ENCODE measurements at places on chromosomes 16 and 17. TPM values are rescaled to one million over a fixed set of nuclear protein-coding genes. Genes with fewer than 3 reads are reported as not detected.

WNT9B gene
- not detected for polyA plus RNA-seq

SPATA32 gene
- polyA plus RNA-seq, result not detected

KIF2B gene
- not detected for polyA plus RNA-seq

PRR15L gene
- polyA plus RNA-seq, result not detected

MYCBPAP gene
- 2.5 TPM for polyA plus RNA-seq

ENKD1 gene
- polyA plus RNA-seq, result 23.8 TPM

TMEM238L gene
- not detected for polyA plus RNA-seq

DNA sequence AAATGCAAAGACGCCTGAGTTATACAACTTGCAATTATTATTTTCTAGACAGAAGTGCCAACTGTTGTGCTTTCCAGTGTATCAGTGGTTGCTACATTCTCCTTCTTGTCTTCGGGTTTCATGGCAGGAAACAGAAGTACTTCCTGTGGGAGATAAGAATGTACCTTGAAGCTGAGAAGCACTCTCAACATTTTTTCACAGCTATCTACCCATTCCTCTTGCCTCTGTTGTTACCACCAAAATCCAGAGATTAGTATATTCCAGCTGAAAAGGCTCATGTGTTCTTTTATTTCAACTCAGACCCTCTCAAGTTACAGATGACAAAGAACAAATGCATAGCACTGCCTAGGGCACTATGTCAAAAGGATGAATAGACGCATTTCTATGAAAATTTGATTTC lies 4.8 kb upstream of the ADAT1 start:
- peaks cover 35% of the 10 kb centered on the region for H3K36me3 ChIP-seq
- peak; percentile 85 for DNase-seq
- peak overlapping the region; percentile 66 for H3K27ac ChIP-seq
- no peaks in the 10 kb centered on the region for H3K4me1 ChIP-seq
- no peak overlapping the region for H3K4me3 ChIP-seq

GRCh38 chr17:15412606-15413005 lies 54.8 kb downstream of the CDRT4 start:
- H3K36me3 ChIP-seq, result no peaks in the 10 kb centered on the region
- no peak for DNase-seq
- H3K4me3 ChIP-seq, result no peak overlapping the region
- H3K27ac ChIP-seq, result no peak overlapping the region

- H3K4me1 ChIP-seq, result no peaks in the 10 kb centered on the region
- no peak for DNase-seq
- no peak overlapping the region for H3K27ac ChIP-seq
- H3K27me3 ChIP-seq, result peaks cover 22% of the 10 kb centered on the region
- no peak overlapping the region for H3K4me3 ChIP-seq
These were observed 6.2 kb downstream of the C1QL1 start for GRCh38 chr17:44961921-44962350.

DNA sequence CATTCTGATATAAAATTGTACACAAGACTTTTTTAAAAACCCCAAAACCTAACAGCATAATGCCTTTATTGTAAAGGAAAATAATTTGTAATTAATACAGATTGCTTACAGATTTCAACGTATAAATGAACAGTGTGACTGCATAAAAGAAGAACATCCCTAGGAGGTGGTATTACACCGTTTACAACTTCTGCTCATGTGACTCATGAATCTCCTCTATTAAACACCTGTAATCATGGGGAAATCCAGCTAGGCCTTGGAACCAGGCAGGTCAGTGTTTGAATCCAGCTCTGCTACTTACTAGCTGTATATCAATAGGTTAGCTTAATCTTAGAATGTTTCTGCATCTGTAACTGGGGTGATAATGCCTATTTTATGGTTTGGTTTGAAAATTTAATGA lies 15.2 kb downstream of the RABEP1 start:
- H3K27ac ChIP-seq, result no peak overlapping the region
- no peak overlapping the region for H3K4me3 ChIP-seq
- peaks cover 3% of the 10 kb centered on the region for H3K36me3 ChIP-seq

DNA sequence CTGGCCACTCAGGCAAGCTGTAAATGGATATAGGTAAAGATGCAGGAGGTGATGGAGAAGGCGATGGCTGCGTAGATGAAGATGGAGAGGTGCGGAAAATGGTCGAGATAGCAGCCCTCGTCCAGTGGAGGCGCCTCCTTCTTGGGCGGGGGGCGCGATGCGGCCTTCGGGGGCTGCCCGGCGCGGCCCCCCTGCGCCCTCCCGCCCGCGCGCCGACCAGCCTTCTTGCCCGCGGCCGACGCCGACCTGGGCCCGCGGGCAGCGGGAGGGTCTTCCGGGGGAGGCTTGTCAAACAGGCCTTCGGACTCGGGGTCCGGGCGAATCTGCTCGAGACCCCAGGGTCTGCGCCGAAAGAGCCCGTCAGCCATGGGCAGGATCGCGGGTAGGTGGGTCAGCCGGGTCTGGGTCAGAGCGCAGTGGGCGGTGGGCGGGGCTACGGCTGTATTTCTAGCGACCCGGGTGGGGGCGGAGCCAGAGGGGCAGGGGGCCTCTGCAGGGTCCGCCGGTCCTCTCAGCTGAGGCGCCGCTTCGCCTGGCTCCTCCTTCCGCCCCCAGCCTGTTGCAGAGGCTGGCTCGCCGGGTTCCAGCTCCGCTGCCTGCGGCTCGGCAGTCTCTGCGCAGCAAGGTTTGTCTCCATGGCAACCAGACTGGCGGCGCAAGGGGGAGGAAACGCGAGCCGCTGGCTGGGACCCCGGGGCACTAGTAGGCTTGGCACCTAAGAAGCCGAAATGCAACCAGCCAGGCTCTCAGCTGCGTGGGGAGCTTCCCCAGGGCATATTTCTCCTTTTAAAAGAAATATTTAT lies 14.4 kb downstream of the MIS12 start:
- no peaks in the 10 kb centered on the region for H3K4me1 ChIP-seq
- H3K27me3 ChIP-seq, result peaks cover 22% of the 10 kb centered on the region
- peak overlapping the region; percentile 53 for H3K4me3 ChIP-seq
- peak; percentile 98 for DNase-seq

DNA sequence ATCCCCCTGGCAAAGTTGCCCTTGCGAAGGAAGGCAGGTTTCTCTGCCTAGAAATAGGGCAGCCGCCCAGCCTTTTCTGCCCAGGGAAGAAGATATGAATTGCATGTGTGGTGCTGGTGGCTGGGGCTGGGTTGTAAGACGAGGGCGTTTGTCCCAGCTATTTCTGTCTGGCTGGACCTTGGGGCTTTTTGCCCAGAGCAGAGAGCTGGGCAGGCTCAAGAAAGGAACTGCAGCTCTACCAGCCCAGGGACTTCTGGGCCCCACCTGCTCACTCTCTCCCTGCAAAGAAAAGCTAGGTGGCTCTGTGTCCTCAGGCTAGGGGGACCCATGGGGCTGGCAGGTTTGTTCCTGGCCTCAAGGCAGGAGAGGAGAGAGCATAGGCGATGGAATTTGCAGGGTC lies 586 bp downstream of the CACNG1 start:
- H3K27ac ChIP-seq, result no peak overlapping the region
- H3K27me3 ChIP-seq, result no peaks in the 10 kb centered on the region
- no peaks in the 10 kb centered on the region for H3K36me3 ChIP-seq
- H3K4me1 ChIP-seq, result no peaks in the 10 kb centered on the region

DNA sequence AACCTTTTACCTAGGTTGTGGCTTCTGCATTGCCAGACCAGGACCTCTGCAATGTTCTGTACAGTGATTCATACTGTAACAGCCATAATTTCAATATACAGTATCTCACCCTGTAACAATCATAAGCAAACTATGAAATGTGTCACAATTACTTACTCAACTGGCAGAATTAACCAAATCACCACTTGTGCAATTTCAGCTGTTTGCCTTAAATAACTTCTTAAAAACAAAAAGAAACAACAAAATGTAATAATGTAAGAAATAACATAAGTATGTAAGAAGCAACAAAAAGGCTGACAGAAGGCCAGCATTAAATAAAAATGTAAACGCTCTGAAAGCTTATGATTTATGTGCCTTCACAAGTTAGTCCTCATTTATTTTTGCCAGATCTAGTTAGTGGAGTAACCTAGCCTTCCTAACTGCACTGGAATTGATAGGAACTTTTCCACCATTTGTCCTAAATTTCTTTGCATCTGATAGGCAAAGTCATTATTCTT lies 96.9 kb downstream of the SKAP1 start:
- H3K36me3 ChIP-seq, result no peaks in the 10 kb centered on the region
- no peak overlapping the region for H3K4me3 ChIP-seq
- H3K27ac ChIP-seq, result no peak overlapping the region
- no peaks in the 10 kb centered on the region for H3K4me1 ChIP-seq

DNA sequence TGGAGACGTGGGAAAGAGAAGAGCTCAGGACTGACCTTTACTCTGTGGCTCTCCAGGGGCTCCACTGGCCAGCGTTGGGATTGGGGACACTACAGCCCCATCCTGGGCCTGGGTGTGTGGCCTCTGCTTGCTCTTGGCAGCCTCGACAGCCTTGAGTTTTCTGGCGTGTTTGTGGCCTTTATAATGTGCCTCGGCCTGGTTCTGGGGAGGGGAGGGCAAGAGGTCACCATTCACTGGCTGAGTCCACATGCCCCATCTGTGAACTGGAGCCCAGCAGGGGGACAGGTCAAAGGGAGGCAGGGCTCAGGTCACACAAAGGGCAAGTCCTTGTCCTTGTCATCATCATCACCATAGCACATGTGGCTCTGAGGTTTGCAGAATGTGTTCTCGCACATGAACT lies 11.7 kb downstream of the NKIRAS2 start:
- peaks cover 13% of the 10 kb centered on the region for H3K4me1 ChIP-seq
- DNase-seq, result no peak
- no peak overlapping the region for H3K4me3 ChIP-seq
- no peak overlapping the region for H3K27ac ChIP-seq
- no peaks in the 10 kb centered on the region for H3K27me3 ChIP-seq
- no peaks in the 10 kb centered on the region for H3K36me3 ChIP-seq

GRCh38 chr17:37116671-37117185 lies 168.0 kb downstream of the AATF start:
- no peak for DNase-seq
- no peak overlapping the region for H3K27ac ChIP-seq
- H3K36me3 ChIP-seq, result peaks cover 13% of the 10 kb centered on the region
- H3K4me3 ChIP-seq, result no peak overlapping the region

GRCh38 chr16:76748461-76749348 lies 442.3 kb upstream of the MON1B start:
- H3K4me1 ChIP-seq, result no peaks in the 10 kb centered on the region
- H3K36me3 ChIP-seq, result no peaks in the 10 kb centered on the region
- H3K27me3 ChIP-seq, result no peaks in the 10 kb centered on the region
- no peak overlapping the region for H3K4me3 ChIP-seq
- DNase-seq, result no peak

- no peaks in the 10 kb centered on the region for H3K36me3 ChIP-seq
- H3K4me3 ChIP-seq, result no peak overlapping the region
- H3K4me1 ChIP-seq, result no peaks in the 10 kb centered on the region
- no peak for DNase-seq
- H3K27ac ChIP-seq, result no peak overlapping the region
These were observed 76.9 kb downstream of the AMFR start for GRCh38 chr16:56348168-56349085.

All from cardiac muscle cell (in vitro differentiated cells and primary cell).